ENCODE measurements at places on chromosomes 4 and X.
A peak's percentile ranks its signal among the peaks of the same experiment; 100 is the strongest.

GRCh38 chrX:42975906-42976305 lies 197.9 kb upstream of the PPP1R2C start:
- no peak for DNase-seq

GRCh38 chr4:124694946-124695598 lies 17.5 kb downstream of the ANKRD50 start:
- DNase-seq = no peak

- DNase-seq = no peak
These were observed 90.7 kb upstream of the DCLK2 start for GRCh38 chr4:149987330-149988086.

DNA sequence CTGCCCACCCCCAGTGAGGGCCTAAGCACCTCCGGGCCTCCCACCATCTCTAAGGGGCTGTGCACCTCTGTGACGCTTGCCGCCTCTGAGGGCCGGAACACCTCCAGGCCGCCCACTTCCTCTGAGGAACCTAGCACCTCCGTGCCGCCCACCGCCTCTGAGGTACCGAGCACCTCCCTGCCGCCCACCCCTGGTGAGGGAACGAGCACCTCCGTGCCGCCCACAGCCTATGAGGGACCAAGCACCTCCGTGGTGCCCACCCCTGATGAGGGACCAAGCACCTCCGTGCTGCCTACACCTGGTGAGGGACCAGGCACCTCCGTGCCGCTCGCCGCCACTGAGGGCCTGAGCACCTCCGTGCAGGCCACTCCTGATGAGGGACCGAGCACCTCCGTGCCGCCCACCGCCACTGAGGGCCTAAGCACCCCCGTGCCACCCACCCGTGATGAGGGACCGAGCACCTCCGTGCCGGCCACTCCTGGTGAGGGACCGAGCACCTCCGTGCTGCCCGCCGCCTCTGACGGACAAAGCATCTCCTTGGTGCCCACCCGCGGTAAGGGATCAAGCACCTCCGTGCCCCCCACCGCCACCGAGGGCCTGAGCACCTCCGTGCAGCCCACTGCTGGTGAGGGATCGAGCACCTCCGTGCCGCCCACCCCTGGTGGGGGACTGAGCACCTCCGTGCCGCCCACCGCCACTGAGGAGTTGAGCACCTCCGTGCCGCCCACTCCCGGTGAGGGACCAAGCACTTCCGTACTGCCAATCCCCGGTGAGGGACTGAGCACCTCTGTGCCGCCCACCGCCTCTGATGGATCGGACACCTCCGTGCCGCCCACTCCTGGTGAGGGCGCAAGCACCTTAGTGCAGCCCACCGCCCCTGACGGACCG lies 977 bp downstream of the MAGEE1 start:
- peak; percentile 49 for DNase-seq

GRCh38 chr4:81421346-81422218 lies 50.1 kb downstream of the RASGEF1B start:
- DNase-seq = no peak

All from activated CD4-positive, alpha-beta memory T cell treated with anti-CD3 and anti-CD28 coated beads for 36 hours (primary cell).